CD4-positive, alpha-beta T cell treated with Interleukin-15 for 4 hours (primary cell): ENCODE measurements at places on chromosomes 7 and 10.

DNA sequence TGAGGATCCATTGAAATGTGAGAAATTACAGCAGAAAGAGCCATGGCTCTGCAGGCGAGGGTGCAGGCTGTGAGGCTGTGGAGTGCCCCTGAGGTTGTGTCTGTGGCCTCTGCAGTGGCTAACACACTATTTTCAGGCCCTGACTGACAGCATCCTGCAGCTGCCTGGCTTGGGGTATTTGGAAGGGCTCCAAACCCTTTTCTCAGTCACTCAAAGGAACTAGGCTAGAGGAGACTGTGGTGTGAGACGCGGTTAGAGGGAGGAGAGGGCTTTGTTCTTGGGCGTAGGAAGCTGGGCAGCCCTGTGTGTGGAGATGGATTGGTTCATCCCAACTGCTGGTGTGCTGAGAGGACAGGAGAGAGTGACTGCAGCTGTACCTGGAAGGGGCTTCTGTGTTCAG is 134.9 kb downstream of the RAMP3 start:
- no peak for DNase-seq

GRCh38 chr10:31739146-31739545 is 189.5 kb downstream of the ARHGAP12 start:
- DNase-seq, result no peak

DNA sequence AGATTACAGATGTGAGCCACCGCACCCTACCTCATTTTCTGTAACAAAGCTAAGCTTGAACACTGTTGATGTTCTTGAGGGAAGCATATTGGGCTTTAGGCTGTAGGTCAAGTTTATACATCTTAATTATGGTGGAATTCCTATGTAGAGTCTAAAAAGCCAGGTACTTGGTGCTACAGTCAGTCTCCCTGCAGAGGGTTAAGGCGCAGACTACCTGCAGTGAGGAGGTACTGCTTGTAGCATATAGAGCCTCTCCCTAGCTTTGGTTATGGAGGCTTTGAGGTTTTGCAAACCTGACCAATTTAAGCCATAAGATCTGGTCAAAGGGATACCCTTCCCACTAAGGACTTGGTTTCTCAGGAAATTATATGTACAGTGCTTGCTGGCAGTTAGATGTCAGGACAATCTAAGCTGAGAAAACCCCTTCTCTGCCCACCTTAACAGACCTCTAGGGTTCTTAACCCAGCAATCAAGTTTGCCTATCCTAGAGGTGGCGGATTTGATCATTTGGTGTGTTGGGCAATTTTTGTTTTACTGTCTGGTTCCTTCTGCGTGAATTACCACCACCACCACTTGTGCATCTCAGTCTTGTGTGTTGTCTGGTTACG is 6.0 kb downstream of the PPIA start:
- no peak for DNase-seq

DNA sequence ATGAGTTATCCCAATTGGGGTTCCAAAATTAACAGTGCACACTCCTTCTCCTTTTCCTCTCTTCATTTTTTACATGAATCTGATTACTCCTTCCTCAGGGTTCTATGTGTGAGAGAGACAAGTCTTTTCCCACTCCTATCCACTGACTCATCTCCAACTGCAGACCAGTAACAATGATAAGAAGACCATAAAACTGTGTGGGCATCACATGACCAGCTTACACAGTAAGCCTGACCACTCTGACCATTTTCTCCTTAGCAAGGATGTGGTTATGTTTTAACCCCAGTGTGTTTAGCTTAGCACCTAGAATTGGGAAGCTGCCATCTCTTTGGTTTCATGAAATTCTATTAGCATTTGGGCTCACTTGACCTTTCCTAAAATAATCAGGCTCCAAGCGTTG is 145.0 kb upstream of the CALCR start:
- no peak for DNase-seq

DNA sequence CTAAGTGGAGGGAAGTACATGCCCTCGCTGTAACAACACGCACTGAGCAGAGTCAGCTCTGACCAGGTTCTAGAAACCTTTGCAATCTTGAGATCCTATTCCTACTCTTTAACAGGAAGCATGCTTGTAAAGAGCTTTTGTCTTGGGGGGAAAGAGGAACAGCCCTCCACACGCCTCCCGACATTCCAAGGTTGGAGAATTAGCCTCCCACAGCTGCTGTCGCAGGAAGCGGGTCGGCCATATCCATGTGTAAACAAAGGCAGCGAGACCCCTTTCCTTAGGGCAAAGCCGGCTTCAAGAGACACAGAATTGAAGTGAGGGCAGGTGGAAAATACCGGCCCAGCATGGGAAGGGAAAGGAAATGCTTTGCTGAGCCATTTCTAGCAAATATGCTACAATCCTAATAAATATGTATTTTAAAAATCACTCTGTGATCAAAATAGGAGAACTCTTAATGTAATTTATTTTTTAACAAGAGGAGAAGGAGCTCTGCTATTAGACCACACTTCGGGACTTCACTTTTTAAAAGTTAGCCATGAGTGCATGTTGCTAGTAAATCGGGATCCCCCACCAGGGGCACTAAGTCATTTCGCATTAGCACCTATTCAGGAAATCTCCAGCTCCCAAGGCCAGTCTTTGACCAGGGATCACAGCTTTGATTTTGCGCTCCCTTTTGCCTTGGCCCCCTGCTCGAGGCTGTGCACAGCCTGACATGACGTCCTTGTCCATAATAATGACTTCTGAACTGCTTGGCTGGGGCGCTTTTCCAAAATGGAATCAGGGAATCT is 55.9 kb downstream of the FAM204A start:
- no peak for DNase-seq

DNA sequence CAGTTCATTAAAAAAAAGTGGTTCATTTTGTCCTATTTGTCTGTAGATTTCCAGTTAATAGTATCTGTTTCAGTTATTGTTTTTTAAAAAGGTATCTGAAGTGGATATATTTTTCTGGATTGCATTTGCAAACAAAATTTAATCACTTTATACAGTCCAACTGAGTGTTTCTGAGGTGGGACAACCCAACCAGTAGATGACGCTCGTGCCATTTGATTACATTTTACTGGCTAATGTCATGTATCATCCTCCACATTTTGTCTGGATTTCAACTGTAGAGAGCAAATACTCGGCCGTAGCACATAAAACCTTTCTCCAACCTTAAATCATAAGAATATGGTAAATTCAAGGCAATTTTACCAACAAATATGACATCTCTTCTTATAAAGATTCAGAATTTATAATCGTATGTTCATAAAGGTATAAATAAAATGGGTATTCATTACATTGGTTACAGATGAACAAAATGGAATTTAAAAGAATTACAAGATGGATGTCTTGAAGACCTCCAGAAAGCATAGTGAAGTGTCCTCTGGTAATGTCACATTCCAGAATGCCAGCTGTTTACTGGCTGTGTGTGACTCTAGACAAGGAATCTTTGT is 789.0 kb downstream of the PHTF2 start:
- no peak for DNase-seq

DNA sequence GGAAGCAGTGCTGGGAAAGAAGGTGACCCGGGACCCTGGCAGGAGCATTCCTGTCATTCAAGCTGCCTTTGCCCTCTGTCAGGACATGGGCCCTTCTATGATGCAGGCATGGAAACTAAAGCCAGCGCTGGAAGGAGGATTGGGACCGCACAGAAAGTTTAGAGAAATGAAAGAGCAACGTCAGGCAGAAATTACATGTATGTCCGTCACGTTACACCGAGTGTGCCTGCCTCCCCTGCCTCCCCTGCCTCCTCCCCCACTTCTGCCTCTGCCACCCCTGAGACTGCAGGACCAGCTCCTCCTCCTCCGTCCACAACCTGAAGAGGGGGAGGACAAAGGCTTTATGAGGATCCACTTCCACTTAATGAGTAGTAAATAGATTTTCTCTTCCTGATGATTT is 13.9 kb upstream of the PWWP2B start:
- DNase-seq, result no peak

- DNase-seq, result no peak
These were observed 26.1 kb downstream of the LCOR start for GRCh38 chr10:96858038-96858705.

DNA sequence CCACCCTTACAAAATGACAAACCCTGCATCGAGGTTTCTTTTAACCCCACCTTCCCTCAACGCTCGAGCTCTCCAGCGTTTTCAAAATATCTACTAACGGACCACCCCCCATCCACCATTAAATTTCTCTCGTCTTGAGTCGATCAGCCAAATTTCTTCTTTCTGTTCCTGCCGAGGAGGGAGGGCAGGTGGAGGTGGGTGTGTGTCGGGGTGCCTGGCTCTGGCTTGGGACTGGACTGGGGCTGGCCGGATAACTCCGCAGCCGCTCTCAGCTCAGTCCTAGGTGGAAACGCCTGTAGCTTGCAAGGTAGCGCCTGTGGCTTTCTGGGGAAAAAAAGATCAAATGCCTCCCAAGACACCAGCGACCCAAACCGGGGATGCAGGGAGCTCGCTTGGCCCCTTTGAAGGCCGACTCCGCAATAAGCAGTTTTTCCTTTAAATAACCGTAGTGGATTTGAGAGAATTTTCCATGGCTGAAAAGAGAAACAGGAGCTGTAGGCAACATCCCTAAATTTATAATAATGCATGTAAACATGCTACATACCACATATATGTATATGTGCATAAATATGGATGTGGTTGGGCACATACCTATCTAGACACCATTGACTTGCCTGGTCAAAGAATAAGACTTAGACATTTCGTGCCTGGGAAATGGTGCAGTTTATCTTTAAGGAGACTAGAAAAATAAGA is 1.9 kb upstream of the TMEM178B start:
- DNase-seq, result no peak

DNA sequence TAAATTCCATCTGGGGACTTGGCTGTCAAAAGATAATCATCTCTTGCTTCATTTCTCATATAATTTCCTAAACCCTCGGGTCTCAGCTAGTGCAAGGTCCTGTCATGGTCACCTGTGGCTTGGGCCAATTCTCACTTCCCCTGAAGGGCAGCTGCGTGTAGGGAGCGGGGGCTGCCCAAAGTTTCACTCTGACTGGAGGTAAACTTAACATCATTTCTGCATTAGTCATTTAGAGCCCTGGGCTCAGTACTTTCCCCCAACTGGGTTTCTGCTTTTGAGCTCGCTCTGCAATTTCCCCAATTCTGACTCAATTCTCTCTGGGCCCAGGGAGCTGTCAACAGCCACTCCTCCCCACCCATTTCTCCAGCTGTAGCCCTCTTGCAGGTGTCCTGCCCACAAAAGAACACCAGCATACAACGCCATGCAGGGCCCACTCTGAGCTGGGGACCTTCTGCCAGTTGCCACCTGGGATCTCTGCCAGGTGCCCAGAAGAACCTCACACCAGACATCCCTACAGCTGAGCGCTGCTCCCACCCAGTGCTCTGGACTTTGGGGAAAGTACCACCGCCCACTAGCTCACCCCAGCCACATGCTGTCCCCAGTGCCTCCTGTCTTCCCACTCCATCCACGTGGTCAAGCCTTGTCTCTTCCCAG is 37.9 kb downstream of the VOPP1 start:
- peak; percentile 75 for DNase-seq

DNA sequence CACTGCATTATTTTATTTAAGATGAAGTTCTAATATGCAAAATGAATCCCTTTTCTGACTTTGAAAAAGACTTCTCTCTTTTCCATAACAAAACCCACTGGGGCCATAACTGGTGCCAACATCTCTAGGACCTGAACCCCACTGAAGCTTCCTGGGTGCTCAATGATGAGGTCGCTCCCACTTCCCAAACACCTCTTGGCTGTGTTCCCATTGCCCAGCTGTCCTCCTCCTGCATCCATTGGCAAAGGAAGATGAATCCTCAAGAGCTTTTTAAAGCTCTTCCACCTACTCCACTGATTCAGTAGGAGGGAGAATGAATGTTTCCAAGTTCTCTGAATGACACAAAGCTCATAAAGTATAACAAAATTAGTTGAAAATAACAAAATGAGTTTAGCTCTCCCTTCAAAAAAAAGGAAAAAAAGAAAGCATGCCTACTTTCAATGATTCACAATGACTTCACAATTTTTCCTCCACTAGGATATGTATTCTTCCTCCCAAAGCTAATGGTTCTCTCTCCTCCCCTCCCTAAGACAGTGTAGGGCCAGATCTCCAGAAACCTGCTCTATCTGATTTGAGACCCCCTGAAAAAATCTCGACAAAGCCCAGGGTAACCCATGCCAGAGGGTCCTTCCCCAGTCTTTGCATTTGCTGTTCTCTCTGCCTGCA is 64.8 kb downstream of the SORBS1 start:
- DNase-seq, result no peak

- DNase-seq, result no peak
These were observed 68.0 kb downstream of the VOPP1 start for GRCh38 chr7:55504093-55504859.

- DNase-seq, result no peak
These were observed 2.4 kb downstream of the PILRB start for GRCh38 chr7:100360135-100360854.
